Activated naive CD8-positive, alpha-beta T cell treated with anti-CD3 and anti-CD28 coated beads, Interleukin-2, amount 10 ng/mL, durations not matched to agents 7 days and 5 days (primary cell): ENCODE measurements at places on chromosomes 3 and 15.
A peak's percentile ranks its signal among the peaks of the same experiment; 100 is the strongest.

- H3K4me3 ChIP-seq = no peak overlapping the region
- H3K27me3 ChIP-seq = no peaks in the 10 kb centered on the region
- peaks cover 35% of the 10 kb centered on the region for H3K4me1 ChIP-seq
- DNase-seq = no peak
Observed at GRCh38 chr15:58992181-58992580, 4.7 kb downstream of the RNF111 start.

DNA sequence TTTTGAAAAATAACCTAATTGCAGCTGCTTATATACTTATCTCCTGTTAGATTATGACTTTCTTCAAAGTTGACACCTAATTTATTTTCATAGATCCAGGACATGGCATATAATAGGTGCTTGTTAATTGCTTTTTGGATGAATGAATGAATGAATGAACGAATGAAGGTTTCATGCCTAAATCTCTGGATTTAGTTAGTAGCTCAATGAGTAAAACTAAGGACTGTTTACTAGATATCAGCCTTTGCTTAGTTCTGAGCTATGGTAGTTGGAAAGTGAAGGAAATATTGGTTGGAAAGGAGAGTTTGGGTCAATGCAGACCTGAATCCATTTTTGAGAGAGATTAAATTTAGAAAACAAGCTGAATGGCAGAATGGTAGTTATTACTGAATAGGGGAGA is 160.4 kb upstream of the SGO1 start:
- DNase-seq = no peak
- no peak overlapping the region for H3K27ac ChIP-seq
- no peaks in the 10 kb centered on the region for H3K36me3 ChIP-seq
- no peaks in the 10 kb centered on the region for H3K4me1 ChIP-seq
- H3K4me3 ChIP-seq = no peak overlapping the region
- no peaks in the 10 kb centered on the region for H3K27me3 ChIP-seq

- no peak overlapping the region for H3K27ac ChIP-seq
- H3K27me3 ChIP-seq = peaks cover 39% of the 10 kb centered on the region
- no peaks in the 10 kb centered on the region for H3K36me3 ChIP-seq
- H3K4me1 ChIP-seq = no peaks in the 10 kb centered on the region
- no peak overlapping the region for H3K4me3 ChIP-seq
Observed at GRCh38 chr15:33311312-33311971, 675 bp downstream of the RYR3 start.

DNA sequence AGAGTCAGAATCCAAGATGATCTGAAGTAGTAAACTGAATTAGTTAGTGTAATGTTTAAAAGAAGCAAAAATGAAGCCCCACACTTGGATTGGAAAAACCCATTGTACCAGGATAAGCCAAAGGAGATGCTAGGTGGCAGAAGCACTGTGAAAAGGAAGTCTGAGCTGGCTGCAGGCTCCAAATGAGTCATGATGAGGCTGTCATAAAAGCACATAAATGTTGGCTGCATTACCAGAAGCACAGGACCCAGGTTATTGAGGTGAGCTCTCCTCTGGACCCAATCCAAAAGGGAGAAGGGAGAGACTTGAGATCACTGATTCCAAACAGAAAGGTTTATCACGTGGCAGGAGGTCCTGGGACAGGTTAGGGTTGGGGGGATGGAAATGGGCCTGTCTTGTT is 3.2 kb upstream of the ACAN start:
- H3K4me3 ChIP-seq = no peak overlapping the region
- no peaks in the 10 kb centered on the region for H3K36me3 ChIP-seq
- H3K27me3 ChIP-seq = peaks cover 58% of the 10 kb centered on the region

GRCh38 chr3:140532793-140533330 is 145.0 kb upstream of the TRIM42 start:
- DNase-seq = no peak
- peaks cover 6% of the 10 kb centered on the region for H3K27me3 ChIP-seq
- H3K27ac ChIP-seq = no peak overlapping the region
- no peak overlapping the region for H3K4me3 ChIP-seq

GRCh38 chr3:63779227-63779626 is 39.9 kb upstream of the C3orf49 start:
- no peak for DNase-seq
- no peak overlapping the region for H3K27ac ChIP-seq
- no peaks in the 10 kb centered on the region for H3K27me3 ChIP-seq
- no peaks in the 10 kb centered on the region for H3K4me1 ChIP-seq
- no peaks in the 10 kb centered on the region for H3K36me3 ChIP-seq

GRCh38 chr3:145959457-145960088 is 201.4 kb downstream of the PLOD2 start:
- no peak for DNase-seq
- no peak overlapping the region for H3K27ac ChIP-seq
- H3K4me3 ChIP-seq = no peak overlapping the region
- H3K27me3 ChIP-seq = no peaks in the 10 kb centered on the region
- no peaks in the 10 kb centered on the region for H3K4me1 ChIP-seq
- no peaks in the 10 kb centered on the region for H3K36me3 ChIP-seq

DNA sequence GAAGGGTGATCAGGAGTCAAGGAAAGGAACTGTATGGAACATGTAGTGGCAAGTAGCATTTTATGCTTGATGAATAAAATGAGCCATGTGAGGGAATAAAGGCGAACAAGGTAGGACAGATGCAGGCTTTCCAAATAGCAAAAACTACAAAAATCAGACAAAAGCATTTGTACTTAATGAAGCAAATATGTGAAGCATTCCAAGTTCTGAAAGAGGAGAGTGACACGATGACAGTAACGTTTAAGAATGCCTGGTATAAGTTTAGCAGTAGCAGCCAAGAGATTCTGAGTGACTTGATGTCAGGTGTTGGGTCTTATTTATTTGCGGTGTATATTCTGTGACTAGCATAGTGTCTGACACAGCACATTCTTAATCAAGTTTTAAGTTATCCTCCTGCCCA is 408.2 kb upstream of the RASGRP1 start:
- DNase-seq = no peak
- no peaks in the 10 kb centered on the region for H3K36me3 ChIP-seq
- no peaks in the 10 kb centered on the region for H3K4me1 ChIP-seq
- H3K27me3 ChIP-seq = peaks cover 5% of the 10 kb centered on the region
- H3K27ac ChIP-seq = no peak overlapping the region

DNA sequence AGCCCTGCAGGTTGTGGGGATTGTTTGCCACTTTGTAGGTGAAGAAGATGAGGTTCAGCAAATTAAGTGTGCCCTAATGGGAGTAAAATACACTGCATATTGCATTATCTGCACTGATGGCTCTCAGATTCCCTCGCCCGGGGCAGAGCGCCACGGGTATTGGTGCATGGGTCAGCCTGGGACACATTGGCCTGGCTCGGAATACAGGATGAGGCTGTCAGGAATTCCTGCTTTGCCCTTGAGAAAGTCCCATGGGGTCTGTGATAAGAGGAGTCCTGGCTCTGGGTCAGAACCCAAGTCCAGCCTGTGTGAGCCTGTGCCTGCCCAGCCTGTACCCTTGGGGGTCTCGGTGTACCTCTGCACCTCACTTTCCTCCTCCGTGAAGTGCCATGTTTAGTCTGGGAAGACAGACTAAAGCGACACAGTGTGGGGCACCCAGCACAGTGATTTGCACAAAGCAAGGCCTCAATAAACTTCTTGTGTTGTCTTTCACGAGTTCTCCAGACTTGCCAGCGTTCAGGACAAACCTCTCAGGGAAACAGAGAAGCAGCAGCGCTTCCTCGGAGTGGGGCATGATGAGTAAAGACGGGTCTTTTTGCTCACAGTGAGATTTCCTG is 107.6 kb downstream of the LRRK1 start:
- no peaks in the 10 kb centered on the region for H3K36me3 ChIP-seq
- H3K27ac ChIP-seq = no peak overlapping the region
- no peak overlapping the region for H3K4me3 ChIP-seq
- DNase-seq = no peak
- peaks cover 2% of the 10 kb centered on the region for H3K4me1 ChIP-seq

GRCh38 chr3:144200004-144200403 is 228.4 kb downstream of the DIPK2A start:
- DNase-seq = no peak
- H3K27me3 ChIP-seq = peaks cover 3% of the 10 kb centered on the region
- no peak overlapping the region for H3K4me3 ChIP-seq
- H3K4me1 ChIP-seq = no peaks in the 10 kb centered on the region
- H3K36me3 ChIP-seq = no peaks in the 10 kb centered on the region

- peaks cover 63% of the 10 kb centered on the region for H3K4me1 ChIP-seq
- no peaks in the 10 kb centered on the region for H3K27me3 ChIP-seq
- peak overlapping the region; percentile 79 for H3K27ac ChIP-seq
- peak overlapping the region; percentile 70 for H3K4me3 ChIP-seq
- peaks cover 62% of the 10 kb centered on the region for H3K36me3 ChIP-seq
Observed at GRCh38 chr3:105828703-105829102, 40.1 kb downstream of the CBLB start.

- H3K4me1 ChIP-seq = no peaks in the 10 kb centered on the region
- no peaks in the 10 kb centered on the region for H3K27me3 ChIP-seq
- no peaks in the 10 kb centered on the region for H3K36me3 ChIP-seq
- no peak overlapping the region for H3K27ac ChIP-seq
- no peak overlapping the region for H3K4me3 ChIP-seq
Observed at GRCh38 chr15:97410897-97411575, 549.5 kb upstream of the ARRDC4 start.

GRCh38 chr15:46080016-46080415 is 445.2 kb downstream of the SQOR start:
- no peak overlapping the region for H3K27ac ChIP-seq
- no peaks in the 10 kb centered on the region for H3K27me3 ChIP-seq

- H3K27ac ChIP-seq = no peak overlapping the region
- no peaks in the 10 kb centered on the region for H3K27me3 ChIP-seq
- H3K4me1 ChIP-seq = no peaks in the 10 kb centered on the region
- H3K36me3 ChIP-seq = peaks cover 6% of the 10 kb centered on the region
- DNase-seq = no peak
Observed at GRCh38 chr15:72340366-72340765, 20.4 kb upstream of the CELF6 start.

DNA sequence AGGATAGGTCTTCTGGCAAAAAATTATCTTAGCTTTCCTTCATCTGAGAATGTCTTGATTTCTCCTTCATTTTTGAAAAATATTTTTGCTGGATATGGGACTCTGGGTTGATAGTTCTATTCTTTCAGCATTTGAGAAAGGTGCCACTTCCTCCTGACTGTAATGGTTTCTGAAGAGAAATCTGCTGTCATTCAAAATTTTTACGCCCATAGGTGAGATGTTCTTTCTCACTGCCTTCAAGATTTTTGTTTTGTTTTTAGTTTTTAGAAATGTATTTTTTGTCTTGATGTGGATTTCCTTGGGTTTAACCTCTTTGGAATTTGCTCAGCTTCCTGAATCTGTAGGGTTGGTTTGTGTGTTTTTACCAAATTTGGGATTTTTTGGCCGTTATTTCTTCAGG is 37.1 kb upstream of the ATP2B2 start:
- H3K4me3 ChIP-seq = no peak overlapping the region
- H3K36me3 ChIP-seq = no peaks in the 10 kb centered on the region
- no peaks in the 10 kb centered on the region for H3K4me1 ChIP-seq
- H3K27me3 ChIP-seq = peaks cover 25% of the 10 kb centered on the region

DNA sequence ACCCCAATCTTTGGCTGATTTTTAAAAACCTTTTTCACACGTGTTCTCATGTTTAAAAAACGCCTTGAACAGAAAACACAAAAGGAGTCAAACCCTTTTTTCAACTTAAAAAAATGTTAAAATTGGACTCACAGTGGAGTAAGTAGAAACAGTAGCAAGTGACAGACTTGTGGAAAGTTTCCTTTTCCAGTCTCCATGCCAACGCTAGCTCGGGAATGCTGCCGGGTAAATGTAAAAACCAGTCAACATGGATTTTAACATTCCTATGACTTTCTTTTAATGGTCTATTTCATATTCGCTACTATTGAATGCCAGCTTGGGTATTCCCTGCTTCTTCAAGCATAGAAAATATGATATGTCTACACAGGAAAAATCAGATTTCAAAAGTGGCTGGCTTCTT is 1.6 kb upstream of the PROK2 start:
- H3K4me3 ChIP-seq = no peak overlapping the region
- no peak overlapping the region for H3K27ac ChIP-seq
- no peak for DNase-seq
- peaks cover 13% of the 10 kb centered on the region for H3K4me1 ChIP-seq
- peaks cover 56% of the 10 kb centered on the region for H3K27me3 ChIP-seq

GRCh38 chr3:13006216-13006990 is 66.8 kb downstream of the IQSEC1 start:
- no peak for DNase-seq
- no peaks in the 10 kb centered on the region for H3K27me3 ChIP-seq
- H3K4me1 ChIP-seq = peaks cover 60% of the 10 kb centered on the region
- no peak overlapping the region for H3K27ac ChIP-seq

DNA sequence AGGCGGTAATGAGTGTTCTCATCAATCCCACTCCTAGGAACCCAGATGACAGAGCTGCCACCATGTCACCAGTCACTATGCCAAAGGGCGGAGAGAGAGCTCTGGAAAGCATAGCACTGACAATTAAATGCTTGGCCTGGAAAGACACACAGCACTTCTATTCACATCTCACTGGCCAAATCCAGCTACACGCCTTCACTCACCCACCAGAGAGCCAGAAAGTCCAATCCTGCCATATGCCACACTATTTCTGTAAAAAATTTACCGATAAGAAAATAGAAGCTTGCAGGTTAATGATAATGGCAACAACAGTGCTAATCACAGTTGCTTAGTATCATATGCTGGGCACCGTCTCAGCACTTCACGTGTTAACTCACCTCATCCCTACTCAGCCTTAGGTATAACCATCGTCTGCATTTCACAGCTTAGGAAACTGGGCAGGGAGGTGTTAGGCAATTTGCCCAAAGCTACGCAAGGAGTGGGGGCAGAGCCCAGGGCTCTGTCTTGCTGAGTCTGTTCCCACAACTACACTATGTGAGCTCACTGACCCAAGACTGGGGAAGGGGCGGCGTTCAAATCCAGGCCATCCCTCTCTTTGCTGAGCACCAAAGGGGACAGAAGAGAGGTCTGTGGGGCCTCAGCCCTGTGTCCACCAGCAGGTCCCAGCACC is 16.5 kb downstream of the KLHL25 start:
- peaks cover 22% of the 10 kb centered on the region for H3K4me1 ChIP-seq
- no peaks in the 10 kb centered on the region for H3K27me3 ChIP-seq

- peak overlapping the region; percentile 78 for H3K4me3 ChIP-seq
- peaks cover 13% of the 10 kb centered on the region for H3K4me1 ChIP-seq
- H3K36me3 ChIP-seq = no peaks in the 10 kb centered on the region
- peaks cover 13% of the 10 kb centered on the region for H3K27me3 ChIP-seq
- DNase-seq = no peak
Observed at GRCh38 chr3:174441588-174442301, 417.4 kb upstream of the NAALADL2 start.

DNA sequence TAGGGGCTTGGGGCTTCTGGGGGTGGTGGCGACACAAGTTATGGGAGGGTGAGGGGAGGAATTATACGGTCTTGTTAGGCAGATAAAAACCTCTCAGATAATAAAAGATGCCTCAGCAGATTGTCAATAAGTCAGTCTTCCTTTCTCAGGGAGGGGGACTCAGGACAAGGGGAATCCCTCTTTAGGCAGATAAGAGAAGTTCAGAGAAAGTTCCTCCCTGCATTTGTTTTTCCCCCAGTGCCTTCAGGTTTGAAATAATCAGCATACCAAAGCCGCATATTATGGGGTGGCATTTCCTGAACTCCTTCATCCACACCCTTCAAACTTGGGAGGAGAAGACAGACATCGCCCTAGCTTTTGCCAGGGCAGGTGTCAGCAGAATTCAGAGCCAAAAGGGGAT is 8.5 kb downstream of the PPCDC start:
- no peaks in the 10 kb centered on the region for H3K27me3 ChIP-seq
- DNase-seq = no peak
- H3K4me3 ChIP-seq = no peak overlapping the region
